Activated CD4-positive, alpha-beta T cell treated with anti-CD3 and anti-CD28 coated beads, Interleukin-2, amount 50 U/mL, for 4 hours (primary cell): ENCODE measurements at places on chromosomes 12 and 14.

GRCh38 chr14:23568600-23569331 lies 1.2 kb upstream of the AP1G2 start:
- no peak for DNase-seq

- no peak for DNase-seq
These were observed 4.9 kb downstream of the SLC48A1 start for GRCh38 chr12:47777741-47778558.

- DNase-seq = no peak
These were observed 86.4 kb downstream of the EML1 start for GRCh38 chr14:99879401-99880295.

DNA sequence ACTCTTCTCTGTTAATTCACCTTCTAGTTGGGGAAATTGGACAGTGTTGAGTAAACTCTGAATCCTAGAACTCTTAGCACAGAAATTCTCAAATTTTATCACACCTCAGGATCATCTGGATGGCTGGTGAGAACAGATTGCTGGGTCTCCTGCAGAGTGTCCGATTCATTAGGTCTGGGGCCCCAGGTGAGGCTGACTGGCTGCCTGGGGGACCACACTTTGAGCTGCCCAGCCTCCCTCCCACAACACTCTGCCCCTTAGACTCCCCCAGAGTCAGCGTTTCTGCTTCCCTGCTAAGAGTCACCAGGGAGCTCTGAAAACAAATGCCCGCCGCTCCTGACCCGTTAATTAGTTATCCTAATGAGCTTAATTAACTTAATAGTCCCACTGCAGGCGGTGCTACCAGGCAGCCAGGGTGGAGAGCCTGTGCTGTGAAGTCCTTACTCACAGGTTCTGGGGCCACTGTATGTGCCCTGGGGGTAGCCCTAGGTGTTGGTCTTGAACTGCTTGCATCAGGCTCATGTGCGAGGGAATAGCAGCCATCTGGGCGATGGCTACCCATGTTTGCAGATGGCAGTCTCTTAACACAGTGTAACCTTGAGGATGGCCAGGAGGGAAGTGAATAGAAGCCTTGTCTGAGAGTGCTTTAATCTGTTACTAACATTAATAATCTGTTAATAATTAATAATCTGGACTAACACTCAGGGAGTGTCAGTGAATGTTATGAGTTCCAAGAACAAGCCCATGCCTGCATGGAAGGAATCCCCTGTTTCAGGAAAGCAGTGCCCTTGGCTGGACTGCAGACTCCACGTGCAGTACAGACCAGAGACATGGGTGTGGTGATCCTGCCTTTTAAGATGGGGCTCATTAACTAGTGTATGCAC lies 35.6 kb downstream of the AACS start:
- DNase-seq = no peak

DNA sequence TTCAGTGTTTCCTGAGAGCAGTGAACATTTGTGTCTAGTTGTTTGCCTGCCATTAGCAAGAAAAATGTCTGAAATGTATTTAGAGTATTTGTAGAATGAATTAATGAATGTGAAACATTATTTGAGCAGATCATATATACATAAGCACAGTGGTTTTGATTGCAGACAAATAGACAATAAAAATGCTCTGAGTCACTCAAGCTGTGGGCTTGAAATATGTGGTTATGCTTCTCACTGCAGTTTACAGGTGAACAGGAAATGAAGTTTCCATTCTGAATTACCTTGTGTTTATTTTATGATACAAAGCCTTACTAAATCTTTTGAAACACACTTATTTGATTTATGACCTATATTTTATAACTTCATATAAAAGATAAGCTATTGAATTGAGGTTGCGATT lies 827.7 kb downstream of the TMTC2 start:
- no peak for DNase-seq

DNA sequence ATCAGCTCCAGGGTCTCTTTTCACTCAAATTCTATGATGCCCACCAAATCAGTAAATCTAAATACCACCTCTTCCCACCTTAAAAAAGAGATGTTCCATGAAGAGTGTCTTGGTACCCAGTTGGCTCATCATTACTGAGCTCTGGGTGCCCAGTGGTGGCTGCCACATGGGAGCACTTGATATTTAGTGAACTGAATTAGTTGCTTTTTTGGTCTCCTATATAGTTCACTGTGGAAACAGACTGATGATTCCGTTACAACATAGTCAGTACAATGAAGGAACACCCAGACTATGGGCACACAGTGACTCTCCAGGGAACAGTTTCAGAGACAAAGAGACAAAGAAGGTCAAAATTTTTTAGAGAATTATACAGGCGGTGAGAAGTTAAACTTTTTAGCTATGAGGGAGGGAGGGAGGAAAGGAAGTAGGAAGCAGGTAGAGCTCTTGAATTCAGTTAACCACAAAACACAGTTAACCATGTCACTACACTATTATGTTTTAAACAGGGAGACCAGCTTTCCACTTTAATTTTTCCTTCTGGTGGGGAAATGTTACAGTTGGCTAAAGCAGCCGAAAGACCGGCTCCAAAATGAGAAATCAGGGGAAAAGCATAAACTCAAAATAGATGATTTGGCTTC lies 14.6 kb upstream of the YY1 start:
- no peak for DNase-seq

DNA sequence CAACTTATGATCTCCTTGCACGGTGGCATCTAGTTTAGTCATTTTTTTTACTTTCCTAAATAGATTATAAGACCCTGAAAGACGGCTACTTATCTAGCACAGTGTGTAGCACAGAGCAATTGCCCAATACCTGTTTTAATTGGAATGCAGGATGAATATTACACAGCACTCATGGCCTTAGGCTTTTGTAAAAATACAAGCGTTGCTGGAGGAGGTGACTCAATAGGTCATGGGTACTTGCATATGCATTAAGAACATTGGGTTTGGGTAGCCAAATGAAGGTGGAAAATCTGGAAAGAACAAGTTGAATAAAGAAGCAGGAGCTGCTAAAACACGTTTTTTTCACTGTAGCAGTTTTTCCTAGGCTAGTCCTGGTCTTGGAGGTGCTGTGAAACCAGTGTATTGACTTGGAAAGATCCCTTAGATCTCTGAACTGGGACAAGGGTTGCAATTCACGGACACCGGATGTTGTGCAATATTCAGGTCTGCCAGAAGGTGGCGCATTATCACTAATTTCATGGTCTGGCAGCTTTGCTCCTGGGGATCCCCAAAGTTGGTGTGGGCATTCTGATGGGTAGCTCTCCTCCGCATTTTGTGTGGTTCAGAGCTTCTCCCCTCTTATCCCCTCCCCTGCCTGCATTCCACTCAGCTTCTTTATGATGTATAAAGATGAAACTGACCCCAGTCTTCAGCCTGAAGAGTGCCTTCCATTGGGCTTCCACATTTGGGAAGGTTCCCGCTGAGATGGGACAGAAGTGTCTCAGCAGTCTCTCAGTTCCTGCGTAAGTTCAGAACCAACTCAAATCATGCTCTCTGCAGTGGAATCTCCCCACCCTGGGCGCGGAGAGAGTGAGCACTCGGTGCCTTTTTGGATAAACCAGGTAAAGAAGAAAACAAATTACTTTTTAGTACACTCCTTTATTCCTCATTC lies 278.3 kb downstream of the NRXN3 start:
- no peak for DNase-seq
